ENCODE measurements at places on chromosomes 13 and 19.
A peak's percentile ranks its signal among the peaks of the same experiment; 100 is the strongest.

- no peak for DNase-seq
Observed at GRCh38 chr13:98174307-98174706, 2.8 kb downstream of the RNF113B start.

DNA sequence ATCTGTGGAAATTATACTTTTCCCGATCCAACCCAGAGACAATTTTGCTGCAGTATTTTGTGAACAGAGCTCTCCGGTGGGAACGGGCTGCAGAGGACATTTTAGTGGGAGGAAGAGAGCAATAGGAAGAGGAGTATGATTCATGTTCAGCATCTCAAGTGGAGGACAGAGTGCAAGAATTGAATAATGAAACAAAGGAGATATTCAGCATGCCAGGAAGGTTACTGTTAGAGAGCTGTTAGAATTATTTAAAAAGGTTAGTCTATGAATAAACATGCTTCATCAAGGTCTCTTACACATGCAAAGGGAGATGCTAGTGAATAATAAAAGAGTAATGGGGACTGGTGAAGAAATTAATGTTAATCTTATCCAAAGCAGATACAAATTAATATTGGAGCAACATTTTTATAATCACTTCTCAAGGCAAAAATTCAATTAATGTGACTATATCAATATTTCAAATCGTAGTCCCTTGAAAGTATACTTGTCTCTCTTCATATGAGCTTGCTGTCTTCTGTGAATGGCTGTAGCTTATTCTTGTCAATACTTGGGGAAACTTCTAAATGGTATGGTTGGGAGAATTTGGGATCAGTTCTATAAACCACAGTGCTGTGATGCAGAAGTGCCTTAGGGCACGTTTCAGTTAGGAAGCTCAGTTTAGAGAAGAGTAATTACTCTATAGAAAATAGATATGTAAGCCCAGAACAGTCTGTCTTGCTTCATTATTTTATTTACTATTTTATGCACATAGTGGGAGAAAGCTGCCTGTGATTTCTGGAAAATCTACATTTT lies 1165.8 kb downstream of the OLFM4 start:
- DNase-seq: no peak

- no peak for DNase-seq
Observed at GRCh38 chr13:81987159-81987558, 1646.2 kb upstream of the SPRY2 start.

GRCh38 chr19:34508540-34508939 lies 27.0 kb downstream of the WTIP start:
- no peak for DNase-seq

DNA sequence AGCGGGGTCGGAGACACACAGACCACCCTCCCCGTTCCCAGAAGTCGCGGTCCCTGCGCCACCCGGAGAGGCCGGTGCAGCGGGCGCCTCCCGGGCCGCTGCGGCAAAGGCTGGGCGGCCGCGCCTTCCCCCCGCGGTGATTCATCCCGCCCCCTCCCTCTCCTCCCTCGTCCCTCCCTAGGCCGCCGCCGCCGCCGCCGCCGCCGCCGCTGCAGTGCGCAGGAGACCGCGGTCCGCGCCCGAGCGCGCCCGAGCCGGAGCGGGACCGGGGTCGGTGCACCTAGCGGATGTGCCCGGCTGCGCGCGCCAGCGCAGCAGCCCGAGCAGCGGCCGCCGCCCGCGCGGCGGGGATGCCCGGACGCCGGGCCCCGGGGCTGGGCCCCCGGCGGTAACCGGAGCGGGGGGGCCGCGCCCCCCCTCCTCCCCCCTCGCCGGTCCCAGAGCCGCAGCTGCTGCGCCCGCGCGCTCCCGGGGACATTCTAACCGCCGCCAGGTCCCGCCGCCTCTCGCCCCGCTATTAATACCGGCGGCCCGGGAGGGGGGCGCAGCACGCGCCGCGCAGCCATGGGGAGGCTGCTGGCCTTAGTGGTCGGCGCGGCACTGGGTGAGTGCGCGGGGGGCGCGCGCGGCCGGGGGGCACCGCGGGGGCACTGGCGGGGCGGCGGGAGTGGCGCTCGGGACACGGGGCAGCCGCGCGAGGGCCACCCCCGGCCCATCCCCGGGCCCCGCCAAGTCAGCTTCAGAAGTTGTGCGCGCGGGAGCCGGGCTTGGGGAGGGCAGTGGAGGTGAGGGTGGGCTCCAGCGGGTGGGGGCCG lies at the start of gene SCN1B:
SCN1B (plus strand) TSS at position 214 of the 815 bp plus-strand sequence; CDS start at position 565, 351 bp downstream.
- DNase-seq: peak; percentile 4

- DNase-seq: no peak
Observed at GRCh38 chr13:27997904-27998522, 9.5 kb upstream of the URAD start.

DNA sequence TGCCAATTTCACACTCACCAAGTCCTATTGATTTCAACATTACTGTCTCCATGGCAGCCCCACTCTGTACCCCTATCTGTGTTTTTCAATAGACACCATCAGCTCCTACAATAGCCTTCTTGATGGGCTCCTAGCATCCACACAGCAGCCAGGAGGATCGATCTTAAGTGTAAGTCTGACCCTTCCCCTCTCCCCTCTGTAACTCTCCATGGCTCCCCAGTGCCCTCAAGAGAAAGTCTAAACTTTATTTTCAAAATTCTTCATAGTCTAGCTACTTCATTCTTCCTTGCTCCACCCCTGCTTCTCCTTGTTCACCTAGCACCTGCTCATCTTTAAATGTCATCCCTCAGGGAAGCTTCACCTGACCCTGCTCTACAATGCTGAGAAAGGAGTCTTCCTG lies 30.0 kb upstream of the ZNRF4 start:
- DNase-seq: no peak

GRCh38 chr19:45151320-45151719 lies 9.5 kb downstream of the NKPD1 start:
- no peak for DNase-seq

DNA sequence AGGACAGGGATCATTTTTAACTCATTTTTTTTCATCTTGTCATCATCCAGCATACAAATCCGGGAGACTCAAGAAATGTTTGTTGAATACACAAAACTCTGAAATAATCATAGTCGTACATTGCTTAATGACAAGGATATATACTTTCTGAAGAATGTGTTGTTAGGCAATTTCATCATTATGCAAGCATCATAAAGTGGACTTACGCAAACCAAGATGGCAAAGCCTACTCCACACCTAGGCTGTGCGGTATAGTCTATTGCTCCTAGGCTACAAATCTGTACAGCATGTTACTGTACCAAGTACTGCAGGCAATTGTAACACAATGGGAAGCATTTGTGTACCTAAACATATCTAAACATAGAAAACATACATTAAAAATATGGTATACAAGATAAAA lies 264.1 kb downstream of the TSHZ3 start:
- DNase-seq: no peak
